ENCODE measurements at places on chromosomes 5 and 9. TPM values are rescaled to one million over a fixed set of nuclear protein-coding genes. Genes with fewer than 3 reads are reported as not detected.

The AQP7 gene
- 0.95 TPM for total RNA-seq

The TMEFF1 gene
- total RNA-seq, result 1.2 TPM

The THOC3 gene
- total RNA-seq, result 52.1 TPM

The TNC gene
- 1.0 TPM for total RNA-seq

The LHX3 gene
- total RNA-seq, result 0.14 TPM

The PDLIM7 gene
- 65.0 TPM for total RNA-seq

The CPLANE1 gene
- 2.9 TPM for total RNA-seq

The LRRC70 gene
- total RNA-seq, result not detected

The SPINK6 gene
- not detected for total RNA-seq

The PPP1R26 gene
- total RNA-seq, result 20.0 TPM

The EQTN gene
- total RNA-seq, result not detected

The TIFAB gene
- total RNA-seq, result not detected

The SMIM33 gene
- total RNA-seq, result not detected

The CCNJL gene
- 14.3 TPM for total RNA-seq

The SLC6A18 gene
- total RNA-seq, result not detected

The PCDHB7 gene
- not detected for total RNA-seq

The PCDHGA1 gene
- total RNA-seq, result 0.30 TPM

The TOR2A gene
- 7.4 TPM for total RNA-seq

The TEX48 gene
- not detected for total RNA-seq

The CYFIP2 gene
- total RNA-seq, result 21.5 TPM

The MED10 gene
- total RNA-seq, result 73.3 TPM

The CORO2A gene
- total RNA-seq, result 1.2 TPM

The NR5A1 gene
- not detected for total RNA-seq

The AQP3 gene
- 21.4 TPM for total RNA-seq

The LCP2 gene
- total RNA-seq, result not detected

The PTGES gene
- 131 TPM for total RNA-seq

The IFNA13 gene
- total RNA-seq, result not detected

The MAMDC2 gene
- total RNA-seq, result 0.43 TPM

The PKD2L2 gene
- not detected for total RNA-seq

The ENC1 gene
- 6.8 TPM for total RNA-seq

The PTGS1 gene
- total RNA-seq, result 1.6 TPM

The NIM1K gene
- 0.23 TPM for total RNA-seq

The NPDC1 gene
- total RNA-seq, result 73.0 TPM

The SNCAIP gene
- total RNA-seq, result not detected

The AGXT2 gene
- not detected for total RNA-seq

The MEIKIN gene
- not detected for total RNA-seq

The SIT1 gene
- not detected for total RNA-seq

The CARTPT gene
- total RNA-seq, result not detected

The LPAR1 gene
- 21.3 TPM for total RNA-seq

The FRRS1L gene
- total RNA-seq, result 0.15 TPM

The GABRP gene
- not detected for total RNA-seq
